ENCODE measurements at places on chromosomes 4 and X.
A peak's percentile ranks its signal among the peaks of the same experiment; 100 is the strongest.

GRCh38 chr4:103375278-103375677 is 177.1 kb upstream of the CENPE start:
- peak; percentile 29 for DNase-seq

DNA sequence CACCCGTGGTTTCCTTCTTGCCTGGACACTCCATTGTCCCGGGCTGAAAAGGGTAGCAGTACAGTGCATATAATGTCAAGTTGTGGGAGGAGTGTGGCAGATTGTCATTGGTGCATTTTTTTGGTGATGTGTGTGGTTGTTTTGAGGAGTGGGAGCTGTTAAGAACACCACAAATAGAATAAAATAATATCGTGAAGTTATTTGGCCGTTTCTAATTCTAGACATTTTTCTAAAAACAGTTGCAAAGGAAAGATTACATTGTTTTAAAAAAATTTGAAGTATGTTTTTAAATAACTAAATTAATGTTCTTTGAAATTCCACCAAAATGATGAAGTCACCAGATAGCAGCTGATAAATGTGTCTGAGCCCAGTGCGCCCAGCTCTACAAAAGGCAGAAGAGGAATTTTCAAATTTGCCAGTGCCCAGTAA is 1.3 kb downstream of the PKD2 start:
- DNase-seq, result no peak

DNA sequence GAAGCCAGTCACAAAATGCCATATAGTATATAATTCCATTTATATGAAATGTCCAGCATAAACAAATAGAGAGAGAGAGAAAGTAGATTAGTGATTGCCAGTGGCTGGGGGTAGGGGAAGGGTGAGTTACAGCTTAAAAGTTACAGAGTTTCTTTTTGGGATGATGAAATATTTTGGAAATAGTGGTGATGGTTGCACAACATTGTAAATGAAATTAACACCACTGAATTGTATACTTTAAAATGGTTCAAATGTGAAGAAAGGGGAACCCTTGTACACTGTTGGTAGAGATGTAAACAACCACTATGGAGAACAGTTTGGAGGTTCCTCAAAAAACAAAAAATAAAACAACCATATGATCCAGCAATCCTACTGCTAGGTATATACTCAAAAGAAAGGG is 131.2 kb upstream of the GPC4 start:
- DNase-seq, result no peak

GRCh38 chrX:13254870-13255269 is 65.0 kb downstream of the ATXN3L start:
- DNase-seq, result no peak

DNA sequence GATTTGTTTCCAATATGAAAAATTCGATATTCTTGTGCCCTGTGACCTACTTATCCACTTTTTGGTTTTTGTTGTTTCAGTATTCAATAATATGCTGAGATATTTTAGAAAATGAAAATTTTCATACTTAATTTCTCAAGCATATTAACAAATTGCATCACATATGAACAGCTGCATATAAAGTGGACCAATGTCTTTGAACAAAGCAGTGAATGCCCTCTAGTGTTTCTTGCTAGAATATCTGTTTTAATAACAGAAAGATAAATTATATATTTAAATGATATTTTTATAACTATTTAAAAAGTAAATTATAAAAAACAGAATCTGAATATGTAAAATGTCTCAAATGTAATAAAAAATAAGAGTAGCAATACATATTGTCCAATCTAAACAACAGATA is 31.7 kb upstream of the INTU start:
- no peak for DNase-seq

GRCh38 chrX:120740072-120740471 is 110.2 kb upstream of the C1GALT1C1 start:
- DNase-seq, result no peak

- DNase-seq, result peak; percentile 50
Observed at GRCh38 chrX:96685210-96686099, 813 bp downstream of the DIAPH2 start.

GRCh38 chr4:167424341-167425256 is 190.3 kb upstream of the SPOCK3 start:
- no peak for DNase-seq

- DNase-seq, result no peak
Observed at GRCh38 chr4:104073229-104073628, 353.4 kb upstream of the TACR3 start.

DNA sequence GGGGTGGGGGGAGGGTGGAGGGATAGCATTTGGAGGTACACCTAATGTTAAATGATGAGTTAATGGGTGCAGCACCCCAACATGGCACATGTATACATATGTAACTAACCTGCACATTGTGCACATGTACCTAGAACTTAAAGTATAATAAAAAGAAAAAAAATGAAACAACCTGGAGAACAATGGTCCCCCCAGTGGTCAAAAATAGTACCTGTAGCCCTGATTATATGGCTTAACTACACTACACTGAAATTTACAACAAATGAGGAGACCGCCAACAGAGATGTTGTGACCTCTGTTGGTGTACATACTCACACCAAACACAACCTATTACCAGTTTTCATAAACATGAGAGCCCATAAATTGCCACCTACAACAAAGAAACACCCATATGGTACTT is 7.3 kb upstream of the MAGEE1 start:
- no peak for DNase-seq

DNA sequence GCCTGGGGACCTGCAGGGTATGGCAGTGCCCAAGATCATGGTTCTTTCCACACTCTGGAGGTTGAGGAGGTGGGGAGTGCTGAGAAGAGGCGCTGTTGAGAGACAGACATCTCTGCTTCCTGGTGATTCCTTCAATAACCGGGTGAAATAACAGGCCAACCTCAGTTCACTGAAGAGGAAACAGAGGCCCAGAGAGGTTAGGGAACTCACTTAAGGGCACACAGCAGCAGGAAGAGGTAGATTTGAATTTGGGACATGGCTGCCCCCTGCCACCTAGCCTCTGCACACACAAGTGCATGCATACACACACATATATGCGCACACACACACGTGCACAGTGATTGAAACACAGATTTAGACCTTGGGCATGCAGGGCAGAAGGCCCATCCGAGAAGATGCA is 24.9 kb upstream of the HMX1 start:
- no peak for DNase-seq

DNA sequence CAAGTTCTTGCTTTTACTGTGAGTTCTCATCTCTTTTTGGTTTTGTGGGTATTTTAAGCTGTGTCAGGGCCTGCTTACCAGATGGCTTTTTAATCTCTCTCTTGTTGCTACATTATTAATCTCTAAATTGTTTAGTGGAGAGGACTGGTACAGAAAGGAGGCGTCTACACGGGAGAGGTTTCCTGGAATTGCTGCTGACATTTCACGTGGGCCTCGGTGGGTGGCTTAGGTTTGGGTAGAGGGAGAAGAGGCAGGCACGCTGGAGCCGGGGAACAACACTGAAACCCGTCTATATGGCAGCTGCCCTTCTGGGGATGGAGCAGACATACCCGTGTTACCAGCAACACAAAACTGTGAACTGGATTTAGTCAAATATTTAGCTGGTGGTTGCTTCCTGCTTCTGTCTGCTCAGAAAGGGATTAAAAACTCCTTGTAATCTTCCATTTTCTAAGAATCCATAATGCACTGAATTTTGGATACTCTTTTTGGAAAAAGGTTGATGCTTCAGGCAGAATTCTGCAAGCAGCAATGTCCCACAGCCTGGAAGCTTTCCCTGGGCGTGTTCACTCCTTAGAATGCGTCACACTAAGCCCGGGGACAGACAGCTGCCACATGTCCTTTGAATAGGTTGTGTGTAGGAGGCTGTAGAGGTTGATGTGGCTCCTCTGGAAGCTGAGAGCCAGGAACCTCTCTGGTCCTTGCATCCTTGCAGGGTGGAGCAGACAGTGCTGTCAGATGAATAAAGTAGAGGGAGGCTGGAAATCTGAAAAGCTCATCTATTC is 199.8 kb upstream of the GATB start:
- no peak for DNase-seq

- DNase-seq, result no peak
Observed at GRCh38 chrX:70973221-70973620, 42.3 kb upstream of the SLC7A3 start.

- DNase-seq, result peak; percentile 71
Observed at GRCh38 chr4:147704846-147705245, 20.9 kb upstream of the PRMT9 start.

- peak; percentile 63 for DNase-seq
Observed at GRCh38 chr4:70722199-70722791, 531 bp downstream of the RUFY3 start.

GRCh38 chr4:151652841-151653547 is 107.8 kb downstream of the GATB start:
- no peak for DNase-seq

- DNase-seq, result no peak
Observed at GRCh38 chrX:45783002-45783401, 582.3 kb upstream of the DIPK2B start.

DNA sequence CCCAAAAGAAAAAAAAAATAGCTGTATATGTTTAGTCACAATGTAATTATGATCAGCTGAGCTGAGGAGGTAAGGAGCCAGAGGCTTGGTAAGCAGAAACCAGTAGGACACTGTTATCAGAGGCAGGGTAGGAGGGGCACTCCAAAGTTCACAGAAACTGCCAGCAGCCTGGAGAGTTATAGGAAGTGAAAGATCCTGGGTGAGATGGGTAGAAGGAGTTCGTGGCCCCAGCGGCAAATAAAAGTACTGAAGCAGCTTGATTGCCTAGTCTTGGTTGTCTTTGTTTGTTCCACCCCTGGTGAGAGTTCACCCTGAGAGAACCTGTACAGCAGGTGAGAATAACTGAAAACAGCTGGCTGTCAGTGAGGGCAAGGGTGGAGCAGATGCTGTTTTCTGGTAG is 340.8 kb downstream of the ADGRL3 start:
- DNase-seq, result no peak

DNA sequence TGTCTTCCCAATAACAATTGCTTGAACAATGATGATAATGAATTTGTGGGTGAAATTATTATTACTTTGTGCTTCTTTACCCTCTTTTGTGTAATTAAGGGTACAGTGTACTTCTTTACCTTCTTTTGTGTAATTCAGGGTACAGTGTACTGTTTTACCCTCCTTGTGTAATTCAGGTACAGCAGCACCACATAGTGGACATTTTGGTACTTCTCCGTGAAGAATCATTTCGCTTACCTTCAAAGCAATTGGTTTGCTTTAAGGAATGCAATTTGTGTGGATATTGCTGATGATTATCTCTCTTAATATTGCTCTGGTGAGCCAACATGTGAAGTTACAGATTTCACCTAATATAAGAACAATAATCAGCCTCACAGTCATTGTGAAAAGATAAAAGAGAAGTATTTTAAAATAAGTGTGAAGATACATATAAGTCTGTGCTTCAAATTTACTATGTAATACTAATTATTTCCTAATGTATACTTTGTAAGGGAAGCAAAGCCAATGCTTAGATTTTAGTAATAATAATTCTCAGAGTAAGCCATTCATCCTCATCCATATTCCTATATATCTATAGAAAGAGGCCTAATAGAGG is 27.2 kb upstream of the SEC24B start:
- DNase-seq, result peak; percentile 34

GRCh38 chr4:13710246-13710885 is 82.8 kb upstream of the BOD1L1 start:
- DNase-seq, result no peak

DNA sequence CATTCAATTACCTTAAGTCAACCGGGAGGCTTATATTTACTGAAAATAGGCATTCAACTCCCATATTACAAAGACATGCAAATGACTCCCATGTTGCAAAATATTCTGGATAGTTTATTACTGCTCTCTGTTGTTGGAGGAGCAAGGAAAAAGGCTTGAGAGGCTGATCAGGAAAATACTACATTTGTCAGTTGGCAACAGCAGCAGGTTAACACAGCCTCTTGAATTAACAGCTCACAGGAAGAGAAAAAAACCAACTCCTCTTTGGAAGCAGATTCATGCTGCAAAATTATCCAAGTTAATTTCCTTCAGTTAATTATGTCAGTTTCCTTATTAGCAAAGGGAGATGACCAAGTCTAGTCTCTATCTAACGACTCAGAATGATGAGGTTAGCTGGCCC is 238.9 kb downstream of the MAML3 start:
- DNase-seq, result no peak

- DNase-seq, result no peak
Observed at GRCh38 chr4:106690487-106690886, 321.9 kb upstream of the GIMD1 start.

GRCh38 chr4:16066586-16067128 is 17.2 kb downstream of the PROM1 start:
- DNase-seq, result no peak

DNA sequence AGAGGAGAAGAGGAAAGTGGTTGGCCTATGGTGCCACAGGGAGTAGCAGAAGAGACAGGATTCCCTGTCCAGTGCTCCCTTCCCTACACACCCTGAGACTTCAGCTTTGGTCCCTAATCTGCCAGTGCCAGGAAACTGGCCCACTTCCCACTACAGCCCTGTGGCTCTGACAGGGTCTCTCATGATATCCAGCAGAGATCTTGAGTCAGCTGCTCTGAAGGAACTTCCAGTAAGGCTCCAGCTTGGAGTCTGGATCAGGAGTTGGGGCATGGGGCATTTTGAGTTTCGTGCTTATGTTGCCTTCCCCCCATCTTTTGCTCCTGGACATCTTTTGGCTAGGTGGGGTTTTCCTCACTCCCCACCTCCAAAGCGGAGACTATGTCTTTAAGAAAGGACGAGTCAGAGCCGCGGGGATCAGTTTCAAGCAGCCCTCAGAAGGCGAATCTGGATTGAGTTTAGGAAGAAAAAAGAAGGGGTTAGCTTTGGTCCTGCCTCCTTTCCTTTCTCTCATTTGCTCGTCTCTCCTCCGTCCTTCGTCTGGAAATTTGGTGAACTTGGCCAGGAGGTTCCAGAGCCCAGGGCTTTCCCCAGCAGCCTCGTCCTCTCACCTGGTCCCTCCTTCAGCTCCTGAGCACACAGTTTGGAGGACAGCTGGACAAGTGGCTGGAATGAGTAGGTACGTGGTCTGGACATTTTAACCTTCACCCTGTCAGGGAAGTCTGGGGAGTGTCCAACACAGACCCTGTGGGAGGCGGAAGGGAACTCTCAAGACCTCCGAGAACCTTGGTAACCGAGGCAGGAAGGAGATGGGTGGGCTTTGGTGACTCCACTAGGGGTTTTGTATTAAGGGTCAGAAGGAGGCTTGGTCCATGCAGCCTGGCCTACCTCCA is 104.4 kb downstream of the RTL5 start:
- no peak for DNase-seq

DNA sequence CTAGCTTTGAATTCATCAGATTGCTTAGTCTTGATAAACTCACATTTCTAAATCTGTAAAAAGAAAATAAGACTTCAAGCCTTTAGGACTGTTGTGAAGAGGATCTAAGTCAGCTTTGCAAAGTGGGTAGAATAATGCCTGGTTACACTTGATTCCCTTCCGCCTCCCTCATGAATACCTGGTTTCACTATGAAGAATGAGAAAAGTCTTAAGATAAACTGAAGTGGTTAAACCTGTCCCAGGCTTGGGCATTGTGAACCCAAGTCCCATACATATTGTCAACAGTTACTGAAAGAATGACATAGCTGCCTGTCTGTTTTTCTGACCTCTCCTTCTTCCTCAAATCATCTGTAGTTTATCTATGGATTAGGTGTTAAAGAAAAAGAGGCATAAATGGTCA is 16.7 kb upstream of the GBA3 start:
- DNase-seq, result no peak

All from Caki2 (cell line).